ENCODE measurements at places on chromosomes 13 and 19.

GRCh38 chr13:111253365-111253872, 67.0 kb upstream of the TEX29 start:
- DNase-seq, result no peak

DNA sequence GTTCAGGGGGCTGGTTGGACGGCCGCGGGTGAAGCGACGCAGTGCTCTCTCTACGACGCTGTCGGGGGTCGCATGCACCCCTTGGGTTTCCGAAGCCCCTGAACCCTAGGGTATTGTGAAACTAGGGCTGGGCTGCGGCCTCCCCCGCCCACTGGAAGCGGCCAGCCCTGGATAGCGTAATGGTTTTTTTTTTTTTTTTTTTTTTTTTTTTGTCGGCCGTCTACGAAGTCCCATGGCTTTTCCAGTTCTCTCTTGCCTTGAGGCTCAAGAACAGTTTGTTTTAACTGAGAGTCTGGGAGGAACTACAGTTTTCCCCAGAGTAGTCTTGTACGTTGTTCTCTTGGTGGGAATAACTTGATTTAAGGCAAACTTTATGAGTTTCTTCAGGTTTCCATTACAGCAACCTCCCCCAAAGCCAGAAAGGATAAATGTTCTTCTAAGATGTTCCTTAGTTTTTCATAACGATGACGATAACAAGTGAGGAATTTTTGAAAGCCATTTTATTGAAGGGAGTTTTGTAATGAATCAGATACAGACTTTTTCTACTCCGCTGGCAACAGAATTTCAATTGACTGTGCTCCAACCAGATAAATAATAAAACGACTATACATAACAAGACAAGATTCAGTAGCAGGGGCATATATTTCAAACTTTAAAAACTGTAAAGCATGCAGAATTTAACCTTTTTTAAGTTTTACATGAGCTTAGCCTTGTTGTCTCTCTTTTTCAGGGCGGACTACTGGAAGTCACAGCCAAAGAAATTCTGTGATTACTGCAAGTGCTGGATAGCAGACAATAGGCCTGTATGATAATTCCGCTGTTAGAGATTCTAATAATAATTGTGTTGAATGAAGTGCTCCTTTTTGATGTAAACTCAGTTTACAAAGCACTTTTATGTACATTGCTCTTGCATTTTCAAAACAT, 867 bp downstream of the WBP4 start:
- DNase-seq, result no peak

- DNase-seq, result no peak
Measured at GRCh38 chr19:51508059-51508733, 6.6 kb upstream of the SIGLEC12 start.

DNA sequence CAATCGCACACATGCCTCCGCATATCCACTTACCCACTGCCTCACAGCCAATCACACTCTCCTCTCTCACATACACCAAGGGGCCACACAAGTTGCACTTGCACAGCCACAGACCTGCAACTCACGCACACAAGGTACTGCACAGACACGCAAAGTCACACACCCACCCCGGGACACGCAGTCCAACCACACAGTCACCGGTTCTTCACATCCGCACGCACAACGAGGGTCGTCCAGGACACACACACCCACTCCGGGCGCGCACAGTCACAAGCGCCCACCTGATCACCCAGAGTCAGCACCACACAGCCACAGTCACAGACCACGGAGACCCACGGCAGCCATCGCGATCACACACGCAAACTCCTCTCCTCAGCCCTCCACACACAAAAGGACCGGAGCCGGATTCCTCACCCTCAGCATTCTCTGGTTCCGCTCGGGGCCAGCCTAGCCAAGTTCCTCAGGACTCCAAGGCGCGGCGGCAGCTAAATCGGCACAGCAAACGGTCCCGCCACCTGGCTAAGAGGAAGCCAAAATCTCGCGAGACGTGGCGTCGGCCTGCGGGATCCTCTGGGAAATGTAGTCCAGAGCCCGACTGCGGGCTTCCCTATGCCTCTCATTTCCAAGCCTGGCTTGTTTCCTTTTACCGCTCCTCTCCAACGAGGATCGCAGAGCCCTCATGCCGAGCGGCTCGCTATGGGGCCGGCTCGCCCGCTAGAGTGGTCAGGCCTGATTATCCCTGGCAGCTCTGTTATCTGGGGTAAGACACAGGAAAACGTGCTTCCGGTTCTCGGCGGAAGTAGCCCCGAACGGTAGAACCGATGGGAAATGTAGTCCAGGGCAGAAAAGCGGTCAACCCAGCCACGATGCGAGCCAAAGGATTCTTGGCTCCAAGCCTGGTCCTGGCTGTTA, at the start of gene ZNF850:
Gene ZNF850, minus strand, starts transcription at position 497 of the 912 bp plus-strand sequence. CDS start 10,201 bp downstream, outside the sequence.
- peak; percentile 94 for DNase-seq

DNA sequence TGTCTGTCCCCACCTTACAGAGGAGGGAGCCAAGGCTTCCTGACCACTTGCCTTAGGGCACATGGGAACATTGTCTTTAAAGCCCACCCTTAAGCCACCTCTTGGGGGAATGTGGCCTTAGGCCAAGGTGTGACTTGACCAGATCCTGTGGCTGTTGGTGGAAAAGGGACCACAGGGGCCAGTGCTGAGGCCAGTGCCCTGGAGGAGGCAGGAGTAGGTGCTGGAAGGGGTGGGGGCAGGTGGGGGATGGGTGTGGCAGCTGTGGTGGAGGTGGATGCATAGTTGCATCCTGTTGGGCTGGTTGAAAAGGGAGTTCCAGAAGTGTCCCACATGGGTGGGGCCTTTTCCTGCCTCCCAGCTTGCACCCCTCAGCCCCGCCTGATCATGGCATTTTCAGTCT, 44.8 kb downstream of the DNM2 start:
- DNase-seq, result peak; percentile 74

- DNase-seq, result no peak
Measured at GRCh38 chr13:22662771-22663170, 518.0 kb upstream of the SGCG start.

- no peak for DNase-seq
Measured at GRCh38 chr19:10284960-10285278, 1.8 kb upstream of the ICAM4 start.

GRCh38 chr13:103568314-103568713, 502.1 kb upstream of the SLC10A2 start:
- no peak for DNase-seq

All from activated CD4-positive, alpha-beta memory T cell treated with anti-CD3 and anti-CD28 coated beads, Interleukin-2, amount 10 ng/mL, durations not matched to agents 7 days and 5 days (primary cell).